ENCODE measurements at places on chromosomes 3 and 15.

- no peak for DNase-seq
These were observed 88.1 kb downstream of the MBNL1 start for GRCh38 chr3:152356870-152357276.

GRCh38 chr15:95327183-95327525, 1003.3 kb upstream of the NR2F2 start:
- no peak for DNase-seq

DNA sequence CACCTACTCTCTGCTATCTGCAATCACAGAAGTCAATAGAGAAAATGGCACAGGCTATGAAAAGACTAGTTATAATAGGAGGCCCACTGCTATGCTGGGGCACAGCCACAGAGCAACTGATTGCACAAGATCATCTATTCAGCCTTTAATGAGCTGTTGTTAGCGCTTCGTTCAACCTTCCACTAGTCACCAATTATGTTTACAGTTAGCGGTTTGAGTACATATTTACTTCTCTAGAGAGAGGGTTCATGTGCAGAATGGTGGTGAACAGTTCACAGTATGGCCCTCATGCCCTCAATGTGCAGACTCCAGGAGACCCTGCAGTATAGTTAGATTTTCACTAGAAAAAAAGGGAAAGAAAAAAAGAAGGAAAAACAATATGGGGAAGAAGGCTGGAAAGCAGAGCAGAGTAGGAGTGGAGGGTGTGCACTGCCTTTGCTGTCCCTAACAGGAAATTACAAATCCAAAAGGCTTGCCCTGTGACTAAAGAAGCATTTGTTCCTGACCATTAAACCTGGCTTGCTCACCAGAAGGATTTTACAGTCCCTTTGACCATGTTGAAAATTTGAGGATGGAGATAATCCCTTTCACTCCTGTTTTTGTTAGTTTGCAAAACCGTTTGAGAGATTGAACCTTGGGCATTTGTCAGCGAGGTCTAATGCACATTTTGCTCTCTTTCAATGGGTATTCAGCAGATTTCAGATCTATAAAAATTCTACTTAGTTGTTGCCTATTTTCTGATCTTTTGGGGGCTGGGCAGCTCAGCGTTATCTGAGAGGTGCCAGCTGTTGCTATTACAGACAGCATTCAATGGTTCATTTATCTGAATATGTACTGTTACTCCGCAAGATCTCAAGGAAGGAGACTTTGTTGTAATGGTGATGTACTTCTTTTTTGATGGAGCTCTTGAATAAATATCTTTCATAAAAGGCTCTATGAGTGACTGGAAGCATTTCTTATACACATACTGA, 296.1 kb downstream of the LSAMP start:
- peak; percentile 72 for DNase-seq

DNA sequence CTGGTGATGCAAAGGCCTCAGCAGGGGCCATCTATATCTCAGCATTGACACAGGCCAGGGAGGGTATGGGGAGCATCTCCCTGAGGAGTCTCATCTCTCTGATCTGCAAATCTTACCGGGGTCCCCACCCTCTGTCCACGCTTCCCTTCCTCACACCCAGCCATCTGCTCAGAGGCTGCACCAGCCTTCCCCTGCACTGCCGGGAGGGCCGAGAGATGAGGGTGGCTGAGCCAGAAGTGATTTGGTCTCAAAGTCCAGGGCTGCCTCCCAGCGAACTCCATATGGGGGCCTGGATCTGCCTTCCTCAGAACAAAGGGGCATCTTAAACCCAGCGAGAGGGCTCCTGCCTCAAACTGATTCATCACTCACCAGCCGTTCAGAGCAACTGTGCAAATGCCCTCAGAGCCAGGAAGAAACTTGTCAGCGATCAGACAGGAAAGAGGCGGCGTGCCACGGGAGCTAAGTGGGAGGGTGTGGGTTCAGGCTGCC, 4.6 kb downstream of the IGDCC3 start:
- no peak for DNase-seq

DNA sequence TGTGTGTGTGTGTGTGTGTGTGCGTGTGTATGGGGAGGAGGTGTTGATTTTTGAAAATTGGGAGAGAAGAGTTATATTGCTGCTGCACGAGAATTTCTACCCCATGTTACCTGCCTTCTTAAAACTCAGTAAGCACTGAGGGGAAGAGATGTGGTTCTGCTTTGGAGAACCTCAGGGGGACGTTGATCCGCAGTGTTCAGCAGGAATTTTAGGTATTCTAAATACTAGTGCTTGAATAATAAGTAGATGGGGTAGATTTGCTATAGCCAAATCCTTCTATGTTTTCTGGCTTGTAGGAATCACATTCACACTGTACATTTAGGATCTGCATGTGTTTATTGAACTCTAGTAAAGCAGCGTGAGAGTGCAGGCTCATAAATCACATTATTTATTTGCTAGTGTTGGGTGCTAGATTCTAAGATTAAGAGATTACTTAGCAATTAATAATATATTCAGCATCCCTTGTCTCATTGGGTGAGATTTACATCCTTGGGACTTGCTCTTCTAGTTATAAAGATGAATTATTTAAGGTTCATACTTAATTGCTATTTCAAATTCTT, 268.1 kb downstream of the MFSD1 start:
- DNase-seq = no peak

GRCh38 chr3:172258624-172259023, 189.6 kb downstream of the GHSR start:
- peak; percentile 27 for DNase-seq

- DNase-seq = no peak
These were observed 7.8 kb upstream of the RAB8B start for GRCh38 chr15:63181648-63182047.

Data from astrocyte of the spinal cord (primary cell).